Stimulated activated CD8-positive, alpha-beta memory T cell treated with anti-CD3 and anti-CD28 coated beads, Interleukin-15, amount 100 ng/mL, for 48 hours (primary cell): ENCODE measurements at places on chromosomes 4 and X.

GRCh38 chrX:107602694-107603239 lies 25.5 kb upstream of the PRPS1 start:
- DNase-seq, result no peak

GRCh38 chr4:2330091-2331042 lies 68.5 kb upstream of the MXD4 start:
- no peak for DNase-seq

DNA sequence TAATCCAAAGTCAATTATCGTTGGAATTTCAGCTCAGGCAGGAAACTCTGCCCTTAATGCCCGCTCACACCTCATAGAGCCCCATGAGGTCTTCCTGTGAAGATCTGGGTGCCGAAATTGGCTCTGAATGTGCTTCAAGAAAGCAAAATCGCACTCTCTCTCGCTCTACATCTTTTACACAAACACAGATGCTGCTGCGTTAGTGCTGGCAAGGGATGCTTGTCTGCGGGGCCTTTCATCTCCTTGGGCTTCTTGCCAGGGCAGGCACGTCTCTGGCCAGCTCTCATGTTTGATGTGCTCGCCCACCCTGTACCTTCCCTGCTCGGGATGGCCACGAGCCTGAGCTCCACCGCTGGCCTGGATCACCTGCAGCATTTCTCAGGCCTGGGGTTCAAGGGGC lies 66.5 kb downstream of the CLCN4 start:
- no peak for DNase-seq

DNA sequence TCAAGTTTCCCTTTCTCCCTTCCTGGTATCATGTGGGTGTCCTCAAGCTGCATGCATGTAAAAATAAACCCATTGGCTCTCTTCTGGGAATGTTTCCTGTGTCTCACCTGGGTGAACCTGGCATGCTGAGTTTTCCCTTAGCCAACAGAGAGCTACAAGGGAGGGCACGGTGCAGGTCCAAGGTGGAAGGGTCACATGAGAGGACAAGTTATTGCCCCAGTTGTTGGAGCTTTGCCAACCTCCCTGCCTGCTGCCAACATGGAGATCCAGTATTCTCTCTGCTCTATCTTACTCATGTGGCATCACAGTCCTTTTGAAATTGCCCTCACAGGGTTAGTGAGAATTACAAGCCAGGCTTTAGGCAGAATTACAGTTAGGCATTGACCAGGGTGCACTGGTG lies 196.1 kb upstream of the GYPA start:
- no peak for DNase-seq

- no peak for DNase-seq
Measured at GRCh38 chrX:2548711-2549423, 48.1 kb upstream of the DHRSX start.

- DNase-seq, result no peak
Measured at GRCh38 chr4:55864577-55865223, 11.3 kb downstream of the EXOC1 start.

DNA sequence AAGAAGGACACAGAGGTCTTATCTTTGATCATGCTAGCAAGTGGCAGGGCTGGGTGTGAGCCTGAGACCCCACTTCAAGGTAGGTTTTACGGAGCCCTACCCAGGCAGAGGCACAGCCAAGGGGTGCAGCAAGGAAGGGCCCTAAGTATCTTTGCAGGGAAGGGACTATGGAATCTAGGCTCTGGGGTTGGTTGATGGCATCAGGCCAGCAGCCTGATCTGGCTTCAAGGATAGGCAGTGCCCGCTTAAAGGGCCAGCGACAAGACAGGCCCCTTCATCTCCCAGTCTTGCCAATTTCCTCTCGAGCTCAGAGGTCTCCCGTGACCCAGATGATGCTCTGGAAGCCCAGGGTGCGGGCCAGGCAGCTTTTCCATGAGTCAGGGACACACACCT lies 5.8 kb downstream of the ABLIM2 start:
- DNase-seq, result no peak

GRCh38 chrX:130053236-130053635 lies 57.1 kb downstream of the ELF4 start:
- DNase-seq, result no peak

- DNase-seq, result no peak
Measured at GRCh38 chr4:21001490-21001889, 301.2 kb downstream of the PACRGL start.
